ENCODE measurements at places on chromosomes 5 and 9.

- no peak for DNase-seq
Measured at GRCh38 chr5:28548856-28549255, 1510.5 kb upstream of the CDH9 start.

- peak; percentile 50 for DNase-seq
Measured at GRCh38 chr5:123875561-123876275, 363.7 kb downstream of the CSNK1G3 start.

GRCh38 chr9:131045300-131046092, 36.5 kb downstream of the LAMC3 start:
- DNase-seq = no peak

GRCh38 chr5:150624334-150625163, 15.9 kb upstream of the SYNPO start:
- DNase-seq = peak; percentile 91

DNA sequence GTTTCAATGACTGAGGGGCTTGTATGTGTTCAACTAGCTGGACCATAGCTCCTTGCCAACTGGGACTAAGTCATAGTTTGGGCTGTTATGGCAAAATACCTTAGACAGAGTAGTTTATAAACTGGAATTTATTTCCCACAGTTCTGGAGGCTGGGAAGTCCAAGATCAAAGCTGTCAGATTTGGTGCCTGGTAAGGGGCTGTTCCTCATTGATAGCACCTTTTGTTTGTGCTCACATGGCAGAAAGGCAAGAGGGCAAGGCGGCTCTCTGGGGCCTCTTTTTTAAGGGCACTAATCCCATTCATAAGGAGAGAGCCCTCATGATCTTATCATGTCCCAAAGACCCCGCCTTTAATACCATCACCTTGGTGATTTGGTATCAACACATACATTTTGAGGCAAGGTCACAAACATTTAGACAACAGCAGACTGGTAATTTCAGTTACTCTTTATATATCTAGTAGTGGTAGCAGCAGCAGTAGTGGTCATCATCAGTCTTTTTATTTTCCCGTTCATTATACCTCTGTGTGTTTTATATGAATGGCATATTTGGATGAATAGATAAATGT, 477.0 kb downstream of the CCDC171 start:
- no peak for DNase-seq

GRCh38 chr5:54832858-54833257, 152.5 kb downstream of the ESM1 start:
- no peak for DNase-seq

DNA sequence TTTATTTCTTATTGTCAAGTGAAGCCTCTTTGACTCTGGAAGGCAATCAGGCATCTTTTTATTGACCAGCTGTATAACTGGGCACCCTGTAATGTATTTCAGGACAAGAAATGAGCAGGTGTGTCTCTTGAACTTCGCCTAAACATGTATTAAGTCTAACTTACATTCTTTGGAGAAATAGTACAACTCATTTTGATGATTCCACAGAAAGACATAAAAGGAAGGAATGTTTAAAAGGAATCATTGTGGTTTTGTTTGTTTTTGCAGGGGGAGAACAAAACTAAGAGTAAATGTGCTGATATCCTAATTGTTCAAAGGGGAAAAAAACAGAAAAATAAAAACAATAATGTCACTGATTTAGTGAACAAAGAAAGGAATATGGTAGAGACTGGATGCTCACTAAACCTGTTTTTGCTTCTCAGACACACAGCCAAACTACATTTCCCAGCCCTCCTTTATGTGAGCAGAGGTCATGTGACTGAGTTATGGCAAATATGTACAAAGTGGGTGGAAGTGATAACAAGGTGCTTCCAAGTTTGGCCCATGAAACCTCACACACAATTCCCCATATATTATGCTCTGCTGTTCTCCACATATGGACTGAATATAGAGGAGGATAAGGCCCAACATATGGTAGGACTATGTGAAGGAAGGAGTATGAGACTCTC, 150.6 kb upstream of the ACOT12 start:
- DNase-seq = no peak

DNA sequence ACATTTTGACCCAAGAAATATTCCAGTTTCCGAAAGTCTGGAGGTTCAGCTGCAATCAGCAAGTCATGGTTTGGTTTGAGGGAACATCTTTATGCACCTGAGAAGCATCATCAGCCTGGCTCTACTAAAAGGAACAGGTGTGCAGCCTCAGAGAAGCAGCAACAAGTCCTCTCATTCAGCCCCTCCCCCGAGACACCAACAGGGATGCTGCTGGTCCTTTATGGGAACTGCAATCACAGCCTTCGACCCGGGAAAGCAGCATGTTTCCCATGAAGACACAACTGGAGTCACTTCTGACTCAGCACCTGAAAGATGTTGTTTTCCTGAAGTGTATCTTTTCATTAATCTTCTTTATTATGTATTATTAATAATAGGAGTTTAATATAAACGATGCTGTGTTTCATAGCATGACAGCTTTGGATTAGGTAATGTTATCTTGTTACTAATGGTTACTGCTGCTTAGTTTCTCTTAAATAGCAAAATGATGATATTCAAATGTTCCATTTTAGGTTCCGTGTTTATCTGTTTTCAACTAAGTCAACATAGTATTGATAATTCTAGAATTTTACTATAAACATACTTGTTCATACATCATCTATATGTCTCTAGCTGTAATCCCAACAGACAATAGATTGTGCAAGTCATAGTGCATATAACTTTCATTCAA, 15.6 kb upstream of the NREP start:
- no peak for DNase-seq

DNA sequence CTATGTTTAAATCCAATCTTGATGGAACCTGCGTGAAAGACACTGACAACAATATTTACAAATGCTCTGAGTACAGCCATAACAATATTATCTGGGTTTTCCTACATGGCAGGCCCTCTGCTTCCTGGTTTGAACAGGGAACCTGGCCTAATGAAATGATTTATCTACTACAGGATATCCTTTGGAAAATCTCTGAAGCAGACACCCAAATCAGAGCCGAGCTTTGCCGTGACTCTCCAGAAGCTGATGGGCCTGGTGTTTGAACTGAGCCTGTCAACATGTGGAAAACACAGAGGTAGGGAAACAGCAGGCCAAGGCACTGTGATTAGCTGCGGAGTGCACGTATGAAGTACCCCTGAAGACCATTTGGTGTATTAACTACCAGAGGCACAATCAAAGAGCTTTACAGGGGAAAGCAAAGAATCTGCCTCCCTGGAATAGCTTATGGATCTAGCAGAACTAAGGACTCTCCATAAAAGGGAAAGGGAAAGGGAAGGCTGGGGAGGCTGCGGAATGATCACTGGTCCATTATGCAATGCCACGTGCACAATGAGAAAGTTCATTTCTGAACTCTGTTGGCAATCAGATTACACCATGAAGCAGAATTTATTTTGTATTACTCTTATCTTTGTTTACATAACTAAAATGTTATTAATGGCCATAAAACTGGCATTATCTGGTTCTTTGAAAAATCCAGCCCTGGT, 321.9 kb downstream of the EBF1 start:
- DNase-seq = no peak

- DNase-seq = no peak
Measured at GRCh38 chr5:94849821-94850736, 231.6 kb downstream of the SLF1 start.

DNA sequence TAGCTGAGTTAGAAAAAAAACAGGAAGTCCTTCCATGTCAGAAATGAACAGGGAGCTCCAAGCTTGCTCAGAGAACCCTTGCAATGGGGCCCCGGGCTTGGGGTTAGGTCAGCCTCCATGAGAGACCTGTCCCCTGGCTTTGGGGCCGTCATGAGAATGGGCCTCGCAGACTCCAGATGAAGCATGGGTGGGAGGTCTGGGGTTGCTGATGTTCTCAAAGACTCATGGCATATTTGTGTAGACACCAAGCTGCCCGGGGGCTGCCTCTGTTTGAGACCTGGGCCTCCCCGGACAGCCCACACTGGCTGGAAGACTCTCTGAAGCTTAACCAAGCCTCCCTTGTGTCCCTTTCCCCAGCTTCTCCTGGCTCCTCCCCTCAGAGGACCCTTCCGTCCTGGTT, 186.3 kb downstream of the IRX2 start:
- DNase-seq = no peak

GRCh38 chr9:119334745-119335144, 34.5 kb downstream of the BRINP1 start:
- DNase-seq = no peak

GRCh38 chr9:120361551-120361950, 218.4 kb downstream of the CDK5RAP2 start:
- no peak for DNase-seq

DNA sequence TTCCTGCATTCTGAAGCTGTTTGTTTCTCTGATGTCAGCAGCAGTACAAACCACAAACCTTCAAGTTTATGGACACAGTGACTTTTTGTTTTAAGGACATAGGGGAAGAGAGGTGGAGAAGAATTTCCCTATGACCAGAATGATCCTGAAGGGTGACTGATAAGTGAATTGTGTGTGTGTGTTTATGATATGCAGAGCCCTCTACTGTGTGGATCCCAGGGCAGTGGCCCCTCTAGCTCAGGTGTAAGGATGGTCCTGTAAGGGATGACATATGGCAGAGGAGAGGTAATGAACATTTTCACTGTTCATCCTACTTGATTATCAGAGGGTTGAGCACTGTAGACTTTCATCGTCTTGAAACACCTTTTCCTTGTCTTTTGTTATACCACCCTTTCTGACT, 30.6 kb upstream of the TMED7 start:
- DNase-seq = no peak

DNA sequence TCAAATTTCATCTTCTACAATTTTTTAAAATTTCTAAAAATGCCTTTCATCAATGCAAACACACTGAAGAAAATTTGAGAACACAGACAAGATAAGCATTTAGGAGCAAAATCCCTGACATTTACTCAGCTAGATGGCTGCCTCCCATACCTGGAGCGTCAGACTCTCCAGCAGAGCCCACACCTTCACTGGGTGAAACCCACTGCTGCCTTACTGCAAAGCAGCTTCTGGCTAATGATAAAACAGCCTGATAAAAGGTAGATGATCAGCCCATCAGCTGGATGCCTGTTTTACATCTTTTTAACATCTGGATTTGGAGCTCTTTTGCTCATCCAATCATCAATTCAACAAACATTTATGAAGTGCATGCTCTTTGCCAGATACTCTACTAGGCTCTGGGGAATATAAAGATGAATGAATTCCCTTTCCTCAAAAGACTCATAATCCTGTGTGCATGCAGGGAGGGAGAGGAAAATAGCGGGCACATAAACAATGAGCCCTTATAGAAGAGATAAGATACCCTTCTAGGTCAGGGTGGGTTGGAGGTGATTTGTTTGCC, 271.2 kb downstream of the SAXO1 start:
- no peak for DNase-seq

- no peak for DNase-seq
Measured at GRCh38 chr5:64509828-64510227, 4.0 kb downstream of the RGS7BP start.

GRCh38 chr5:124260921-124261515, 485.4 kb downstream of the ZNF608 start:
- no peak for DNase-seq

DNA sequence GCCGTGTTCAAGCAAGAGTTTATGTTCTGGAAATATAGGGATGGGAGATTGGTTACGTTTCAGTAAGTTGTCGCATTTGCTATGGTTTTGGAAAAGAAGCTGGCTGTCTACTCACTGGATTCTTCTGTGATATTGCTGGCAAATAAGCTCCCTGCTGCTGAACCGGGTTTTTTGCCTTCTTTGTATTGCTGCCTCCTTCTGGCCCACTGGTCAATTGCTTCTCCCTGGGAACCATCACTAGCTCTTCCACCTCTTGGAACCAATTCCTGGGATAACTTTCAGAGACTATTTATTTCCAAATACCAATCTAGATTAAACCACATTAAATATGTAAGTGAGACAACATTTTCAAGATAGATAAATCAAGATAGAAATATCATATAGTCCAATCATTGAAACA, 43.0 kb downstream of the NUDT12 start:
- DNase-seq = no peak

GRCh38 chr9:2634818-2635217, 13.2 kb downstream of the VLDLR start:
- no peak for DNase-seq

Measured in posterior cingulate gyrus (tissue), 11 donors.